Kidney glomerular epithelial cell (primary cell): ENCODE measurements at places on chromosomes 12 and 14.

DNA sequence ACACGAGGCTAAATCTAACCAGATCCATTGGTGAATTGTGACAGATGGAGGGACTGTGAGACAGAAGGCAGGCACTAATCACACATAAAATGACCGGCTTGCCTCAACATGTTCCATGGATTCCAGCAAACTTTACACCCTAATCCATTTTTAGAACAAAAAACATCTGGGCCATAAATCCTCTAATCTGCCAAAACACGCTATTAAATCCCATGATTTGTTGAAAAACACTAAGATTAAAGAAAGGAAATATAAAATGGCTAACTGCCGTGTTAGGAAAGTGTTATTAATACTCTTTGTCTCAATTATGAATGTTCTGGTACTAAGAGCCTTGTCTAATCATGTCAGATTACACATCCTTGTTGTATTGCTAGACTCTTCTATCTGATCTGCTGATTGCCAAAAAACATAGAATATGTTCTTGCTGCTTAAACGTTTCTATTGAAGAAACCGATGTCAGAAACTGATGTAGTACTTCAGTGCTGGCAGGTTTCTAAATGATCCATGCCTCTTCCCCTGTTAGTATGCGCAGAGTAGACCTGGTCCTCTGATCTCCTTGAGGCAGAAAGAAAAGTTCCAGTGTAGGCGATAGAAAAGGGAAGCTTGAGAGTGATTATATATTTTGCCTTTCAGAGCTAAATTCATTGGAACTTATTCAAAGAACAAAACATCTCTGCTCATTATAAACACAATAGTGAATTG, 384.9 kb downstream of the SOX5 start:
- DNase-seq: no peak

DNA sequence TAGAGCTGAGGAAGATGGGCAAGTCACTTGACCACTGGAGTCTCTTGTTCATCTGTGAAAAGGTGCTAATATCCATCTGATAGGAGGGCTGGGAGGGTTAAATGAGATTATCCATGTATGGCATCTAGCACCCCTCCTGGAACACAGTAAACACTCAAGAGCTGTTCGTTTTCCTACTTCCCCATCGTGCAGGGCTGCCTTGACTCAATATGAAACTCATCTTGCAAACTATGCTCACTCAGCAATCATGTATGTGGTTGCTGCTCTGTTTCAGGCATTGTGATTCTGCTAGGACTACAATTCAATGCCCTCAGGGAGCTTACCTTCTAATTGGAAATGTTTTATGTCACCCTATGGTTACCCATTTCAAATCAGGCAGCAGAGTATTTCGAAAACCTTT, 395.6 kb downstream of the BCAT1 start:
- no peak for DNase-seq

DNA sequence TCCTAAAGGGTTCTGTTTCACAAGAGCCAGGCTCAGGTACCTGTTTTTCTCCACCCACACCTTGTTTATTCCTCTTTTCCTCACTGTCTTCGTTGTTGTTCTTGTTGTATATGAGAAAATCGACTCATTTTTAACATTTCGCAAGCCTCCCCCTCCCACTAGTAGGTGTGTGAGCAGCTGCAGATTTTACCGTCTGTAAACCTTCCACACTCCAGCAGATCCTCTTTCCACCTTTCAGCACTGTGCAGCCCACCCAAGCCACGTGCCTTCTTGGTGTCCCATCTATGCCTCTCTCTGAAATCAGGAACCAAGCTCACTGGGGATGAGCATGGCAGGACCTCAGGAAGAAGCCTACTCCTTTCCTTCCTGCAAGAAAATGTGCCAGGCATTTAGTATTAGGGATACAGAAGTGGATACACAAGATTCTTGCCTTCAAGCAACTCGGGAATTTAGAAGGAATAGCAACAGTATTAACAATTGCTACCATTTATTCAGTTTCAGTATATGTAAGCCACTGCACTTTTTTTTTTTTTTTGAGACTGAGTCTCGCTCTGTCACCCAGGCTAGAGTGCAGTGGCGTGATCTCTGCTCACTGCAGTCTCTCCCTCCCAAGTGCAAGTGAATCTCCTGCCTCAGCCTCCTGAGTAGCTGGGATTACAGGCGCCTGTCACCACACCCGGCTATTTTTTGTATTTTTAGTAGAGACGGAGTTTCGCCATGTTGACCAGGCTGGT, 113.6 kb downstream of the CHST11 start:
- no peak for DNase-seq

- no peak for DNase-seq
Measured at GRCh38 chr14:79136071-79137044, 966.2 kb downstream of the NRXN3 start.

DNA sequence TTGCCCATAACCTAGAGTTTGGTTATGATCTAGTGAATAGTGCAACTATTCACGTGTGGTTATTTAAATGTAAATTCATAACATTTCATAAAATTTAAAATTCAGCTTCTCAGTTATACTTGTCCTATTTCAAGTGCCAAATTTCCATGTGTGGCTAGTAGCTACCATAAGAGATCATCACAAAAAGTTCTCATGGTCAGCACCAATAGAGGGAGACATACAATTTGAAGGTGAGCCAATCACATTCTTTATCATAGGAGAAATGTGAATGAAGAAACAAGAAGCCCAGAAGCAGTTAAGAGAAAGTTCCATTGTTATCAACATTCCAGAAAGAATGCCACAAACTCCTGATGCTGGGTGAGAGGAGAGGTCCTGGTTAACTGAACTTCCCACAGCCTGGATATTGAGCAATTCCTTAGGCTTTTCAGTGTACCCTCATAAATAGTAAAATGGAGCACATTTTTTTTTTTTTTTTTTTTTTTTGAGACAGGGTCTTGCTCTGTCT, 892.9 kb upstream of the USP15 start:
- no peak for DNase-seq
